Activated T-cell treated with anti-CD3 and anti-CD28 coated beads for 4 hours (primary cell): ENCODE measurements at places on chromosomes 2 and 18.

DNA sequence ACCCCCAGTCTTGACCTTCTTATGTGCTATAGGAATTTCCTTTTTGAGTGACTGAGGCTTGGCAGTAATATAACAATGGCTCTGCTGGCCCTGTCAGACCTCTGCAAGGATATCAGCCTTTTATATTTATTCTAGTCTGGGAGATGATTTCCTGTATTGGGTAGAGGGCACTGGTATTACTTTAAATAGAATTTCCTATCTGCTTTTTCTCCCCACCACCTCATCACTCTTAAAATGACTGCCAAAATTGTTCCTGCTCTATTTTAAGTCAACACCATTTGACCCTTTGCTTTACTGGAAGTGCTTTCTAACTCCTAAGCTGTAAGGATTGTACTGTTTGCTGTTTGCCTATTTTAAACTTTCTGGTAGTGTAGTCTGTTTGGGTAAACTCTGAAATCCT lies 658.4 kb upstream of the FSHR start:
- no peak for DNase-seq

- DNase-seq: no peak
These were observed 601.2 kb upstream of the ZNF804A start for GRCh38 chr2:183996825-183997793.

DNA sequence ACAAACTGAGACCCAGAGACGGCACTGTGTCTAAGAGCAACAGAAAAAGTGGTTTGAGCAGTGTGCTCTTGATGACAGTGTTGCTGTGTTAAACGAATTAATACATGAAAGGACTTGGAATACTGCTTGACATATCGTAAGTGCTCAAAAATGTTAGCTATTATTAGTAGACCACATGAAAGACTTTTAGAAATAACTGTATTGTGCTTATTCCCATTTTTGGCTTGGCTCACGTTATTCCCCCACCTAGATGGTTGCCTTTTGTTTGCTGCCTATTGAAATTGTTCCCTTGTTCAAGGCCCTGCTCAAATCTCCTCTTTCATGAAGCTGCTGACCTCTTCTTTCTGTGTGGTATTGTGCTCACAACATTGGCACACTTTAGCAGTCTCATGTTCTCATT lies 27.8 kb upstream of the C2orf74 start:
- DNase-seq: no peak

GRCh38 chr2:3141696-3142095 lies 235.9 kb downstream of the EIPR1 start:
- no peak for DNase-seq

GRCh38 chr18:78992041-78993011 lies 12.7 kb downstream of the SALL3 start:
- DNase-seq: no peak

- DNase-seq: no peak
These were observed 49.8 kb downstream of the PTPN4 start for GRCh38 chr2:119809339-119810048.

GRCh38 chr2:216165711-216166110 lies 56.6 kb downstream of the XRCC5 start:
- DNase-seq: no peak

DNA sequence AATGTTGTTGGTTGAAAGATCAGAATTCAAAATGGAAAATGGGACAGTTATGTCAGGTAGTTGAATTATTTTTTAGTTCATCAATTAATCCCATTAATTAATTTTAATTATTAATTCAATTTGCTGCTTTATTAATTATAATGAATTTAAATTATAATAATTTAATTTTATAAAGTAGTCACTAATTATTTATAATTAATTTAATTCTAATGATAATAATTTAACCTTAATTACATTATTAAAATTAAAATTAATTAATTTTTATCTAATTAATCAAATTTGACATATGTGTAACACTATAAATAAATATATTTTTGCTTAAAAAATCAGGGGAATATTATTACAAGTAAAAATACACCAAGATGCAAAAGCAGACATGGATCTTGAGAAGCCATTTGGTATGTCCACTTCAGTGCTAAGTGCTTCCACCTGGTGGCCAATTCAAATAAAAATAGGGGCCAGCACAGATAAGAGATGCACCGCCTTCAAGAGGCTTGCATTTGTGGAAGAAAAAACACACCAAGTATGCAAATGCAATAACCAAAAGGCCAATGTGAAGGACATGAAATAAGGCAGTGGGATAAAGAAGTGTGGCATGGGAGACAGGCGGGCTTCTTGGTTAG lies 73.2 kb downstream of the MBP start:
- DNase-seq: no peak

DNA sequence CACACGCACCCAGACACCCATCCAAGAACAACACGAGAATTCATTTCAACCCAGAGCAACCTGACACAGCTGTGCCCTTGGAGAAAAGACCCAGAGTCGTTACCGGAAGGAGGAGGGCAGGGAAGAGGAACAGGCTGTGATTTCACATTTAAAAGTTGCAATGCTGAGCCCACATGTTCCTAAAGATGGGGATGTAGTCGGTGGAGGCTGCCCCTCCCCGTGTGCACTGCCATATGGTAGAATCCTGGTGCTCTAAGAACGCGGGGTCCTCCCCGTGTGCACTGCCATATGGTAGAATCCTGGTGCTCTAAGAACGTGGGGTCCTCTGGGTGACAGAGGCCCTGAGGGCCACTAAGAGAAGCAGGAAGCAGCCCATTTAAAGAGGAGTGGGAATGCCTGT lies 10.9 kb downstream of the MTERF4 start:
- DNase-seq: no peak

GRCh38 chr2:74513605-74514367 lies 464 bp upstream of the TLX2 start:
- DNase-seq: no peak
